ENCODE measurements at places on chromosomes 1 and 21.

GRCh38 chr1:52920791-52921291, 699 bp downstream of the ECHDC2 start:
- no peak for DNase-seq

GRCh38 chr1:89068291-89068690, 3.3 kb upstream of the GBP1 start:
- no peak for DNase-seq

- no peak for DNase-seq
These were observed 1.6 kb upstream of the RAB7B start for GRCh38 chr1:206004826-206005225.

GRCh38 chr1:27130798-27131197, 24.1 kb downstream of the SLC9A1 start:
- DNase-seq: no peak

GRCh38 chr1:54763816-54764132, 549 bp downstream of the PARS2 start:
- peak; percentile 2 for DNase-seq

GRCh38 chr21:37145635-37146111, 72.6 kb downstream of the TTC3 start:
- DNase-seq: no peak

DNA sequence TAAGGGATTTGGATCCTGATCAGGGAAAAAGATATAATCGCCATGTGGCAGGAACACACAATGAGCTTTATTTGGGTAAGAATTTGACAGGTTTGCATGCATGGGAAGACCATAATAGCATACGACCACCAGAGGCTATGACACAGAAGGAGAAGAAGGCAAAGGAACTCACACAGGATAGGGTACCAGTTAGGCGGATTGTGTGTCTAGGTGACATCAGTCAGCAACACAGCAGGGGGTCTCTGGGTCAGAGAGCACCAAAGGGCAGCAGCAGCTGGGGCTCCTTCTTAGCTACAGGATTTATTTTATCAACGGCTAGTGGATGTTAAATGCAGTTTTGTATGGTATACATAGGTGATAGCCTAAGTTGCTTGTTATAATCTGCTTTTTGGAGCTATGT, 551.3 kb downstream of the KCNT2 start:
- DNase-seq: no peak

DNA sequence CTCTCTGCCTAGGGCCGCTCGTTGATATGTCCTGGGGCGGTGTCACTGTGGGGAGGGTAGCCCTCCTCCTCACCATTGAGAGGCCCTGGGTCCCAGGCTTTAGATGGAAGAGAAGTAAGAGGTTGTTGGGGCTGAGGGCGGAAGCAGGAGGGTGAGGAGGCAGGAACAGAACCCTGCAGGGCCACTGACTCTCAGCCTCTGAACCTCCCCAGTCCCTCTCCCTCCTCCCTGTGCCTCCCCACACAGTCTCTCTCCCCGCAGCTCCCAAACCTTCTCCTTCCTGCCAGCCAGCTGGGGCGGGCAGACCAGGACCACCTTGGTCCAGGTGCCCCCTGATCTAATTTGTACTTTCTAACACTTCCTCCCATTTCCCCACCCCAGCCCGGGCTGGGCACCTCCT, 14.3 kb upstream of the FAM131C start:
- no peak for DNase-seq

DNA sequence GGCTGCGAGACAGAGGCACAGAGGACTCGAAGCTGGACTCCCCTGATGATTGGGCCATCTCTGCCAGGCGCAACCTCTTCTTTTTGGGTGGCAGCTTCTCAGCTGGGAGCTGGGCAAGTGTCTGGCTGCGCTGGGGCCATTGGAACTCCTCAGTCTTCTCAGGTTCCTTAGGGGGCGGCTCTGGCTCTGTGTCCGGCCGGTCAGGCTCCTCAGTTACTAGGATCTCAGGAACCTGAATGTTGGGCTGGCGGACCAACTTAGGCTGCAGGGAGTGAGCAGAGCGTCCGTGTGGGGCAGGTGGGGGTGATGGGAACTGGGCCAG, 97.5 kb upstream of the EDN2 start:
- DNase-seq: no peak

GRCh38 chr1:214403431-214403830, 122.5 kb downstream of the SMYD2 start:
- no peak for DNase-seq

- DNase-seq: no peak
These were observed 1.2 kb downstream of the CHD5 start for GRCh38 chr1:6178751-6179563.

GRCh38 chr1:150076066-150076465, 8.5 kb downstream of the VPS45 start:
- DNase-seq: peak; percentile 60

GRCh38 chr1:48038270-48038767, 41.1 kb upstream of the TRABD2B start:
- DNase-seq: no peak

DNA sequence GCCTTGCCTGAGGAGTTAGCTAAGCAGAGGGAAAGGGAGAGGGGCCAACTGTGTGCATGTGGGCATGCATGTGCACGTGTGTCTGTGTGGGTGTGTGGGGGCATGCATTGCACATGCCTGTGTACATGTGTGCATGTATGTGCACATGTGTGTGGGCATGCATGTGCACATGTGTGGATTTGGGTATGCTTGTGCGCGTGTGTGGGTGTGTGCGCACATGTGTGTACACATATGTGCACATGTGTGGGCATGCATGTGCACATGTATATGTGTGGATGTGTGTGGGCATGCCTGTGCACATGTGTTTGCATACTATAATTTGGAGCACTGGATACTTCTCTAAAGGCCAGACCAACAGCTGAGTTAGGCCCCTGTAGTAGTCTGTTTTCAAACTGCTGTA, 350.0 kb downstream of the PRDM2 start:
- no peak for DNase-seq

GRCh38 chr1:160113407-160113806, 2.2 kb upstream of the ATP1A2 start:
- DNase-seq: no peak

DNA sequence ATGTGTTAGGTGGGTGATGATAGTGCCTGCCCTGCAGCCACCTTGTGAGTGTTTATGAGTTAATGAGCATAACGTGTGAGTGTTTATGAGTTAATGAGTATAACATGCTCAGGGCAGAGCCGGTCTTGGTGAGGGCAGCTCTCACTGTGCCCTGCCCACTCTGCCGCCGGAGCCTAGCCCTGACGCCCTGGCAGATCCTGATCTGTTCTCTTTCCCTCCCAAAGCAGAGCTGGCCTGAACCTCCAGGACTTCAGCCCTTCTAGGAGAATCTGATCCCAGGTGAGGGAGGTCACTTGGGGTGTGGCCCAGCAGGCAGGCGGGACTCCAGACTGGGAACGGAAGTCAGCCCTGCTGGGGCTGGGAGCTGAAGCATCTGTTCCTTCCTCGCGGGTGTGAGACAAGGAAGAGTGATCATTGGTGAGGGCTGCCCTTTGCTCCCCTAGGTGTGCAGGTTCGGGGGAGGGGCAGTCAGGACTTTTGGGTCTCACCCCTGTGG, 5.7 kb downstream of the FBLIM1 start:
- DNase-seq: no peak

GRCh38 chr21:45440736-45441350, 35.9 kb downstream of the COL18A1 start:
- DNase-seq: no peak

- DNase-seq: no peak
These were observed 4.2 kb downstream of the SH2D2A start for GRCh38 chr1:156812293-156812990.

DNA sequence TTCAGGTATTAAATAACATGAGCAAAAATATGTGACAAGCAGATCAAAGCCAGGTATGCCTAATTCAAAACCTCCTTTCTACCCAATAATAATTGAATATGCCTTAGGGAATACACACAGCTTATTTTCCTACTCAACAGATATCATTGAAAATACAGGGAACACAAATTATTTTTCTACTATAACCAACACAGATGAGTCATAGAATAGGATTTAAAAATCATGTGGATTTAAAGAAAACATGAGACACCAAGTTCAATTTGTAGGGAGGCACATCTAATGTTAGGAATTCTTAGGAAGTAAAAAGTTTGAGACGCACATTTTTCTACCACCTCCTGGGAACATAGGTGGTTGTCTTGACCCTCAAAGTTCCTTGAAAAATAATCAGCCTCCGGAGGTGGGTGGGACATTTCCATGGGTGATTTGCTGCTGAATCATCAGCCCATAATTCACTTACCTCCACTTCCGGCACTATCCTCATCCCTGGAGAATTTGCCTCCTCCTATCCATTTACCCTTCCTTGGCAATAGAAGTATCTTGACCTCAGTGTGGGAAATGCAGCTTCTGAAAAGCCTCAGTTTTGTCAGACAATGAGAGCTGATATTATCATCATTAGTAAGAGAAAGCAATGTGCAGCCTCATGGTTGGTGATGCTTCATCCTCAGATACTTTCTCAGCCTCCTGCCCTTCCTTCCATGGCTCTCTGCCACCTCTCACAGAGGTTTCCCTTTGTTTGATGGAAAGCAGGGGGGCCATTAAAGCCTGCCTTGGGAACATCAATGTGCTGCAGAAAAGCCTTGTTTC, 33.5 kb upstream of the RGS4 start:
- no peak for DNase-seq

DNA sequence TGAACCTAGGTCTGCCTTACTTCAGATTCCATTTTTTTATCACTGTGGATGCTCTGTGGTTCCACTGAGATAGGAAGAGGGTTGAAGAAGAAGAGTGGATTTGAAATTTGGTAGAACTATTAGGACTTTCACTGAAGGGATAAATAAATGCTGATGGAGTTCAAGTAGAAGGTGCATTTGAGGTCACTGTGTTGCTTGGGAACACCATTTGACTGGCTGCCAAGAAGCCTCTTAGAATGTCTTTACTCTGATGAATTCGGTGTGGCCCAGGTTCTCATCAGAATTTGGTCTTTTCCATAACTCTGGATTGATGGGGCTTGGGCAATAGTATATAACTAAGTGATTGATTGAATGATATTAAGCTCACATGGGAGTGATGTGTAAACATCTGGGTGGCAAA, 11.9 kb downstream of the XPR1 start:
- no peak for DNase-seq

- DNase-seq: no peak
These were observed 112.5 kb upstream of the SPAG17 start for GRCh38 chr1:118297521-118297920.

DNA sequence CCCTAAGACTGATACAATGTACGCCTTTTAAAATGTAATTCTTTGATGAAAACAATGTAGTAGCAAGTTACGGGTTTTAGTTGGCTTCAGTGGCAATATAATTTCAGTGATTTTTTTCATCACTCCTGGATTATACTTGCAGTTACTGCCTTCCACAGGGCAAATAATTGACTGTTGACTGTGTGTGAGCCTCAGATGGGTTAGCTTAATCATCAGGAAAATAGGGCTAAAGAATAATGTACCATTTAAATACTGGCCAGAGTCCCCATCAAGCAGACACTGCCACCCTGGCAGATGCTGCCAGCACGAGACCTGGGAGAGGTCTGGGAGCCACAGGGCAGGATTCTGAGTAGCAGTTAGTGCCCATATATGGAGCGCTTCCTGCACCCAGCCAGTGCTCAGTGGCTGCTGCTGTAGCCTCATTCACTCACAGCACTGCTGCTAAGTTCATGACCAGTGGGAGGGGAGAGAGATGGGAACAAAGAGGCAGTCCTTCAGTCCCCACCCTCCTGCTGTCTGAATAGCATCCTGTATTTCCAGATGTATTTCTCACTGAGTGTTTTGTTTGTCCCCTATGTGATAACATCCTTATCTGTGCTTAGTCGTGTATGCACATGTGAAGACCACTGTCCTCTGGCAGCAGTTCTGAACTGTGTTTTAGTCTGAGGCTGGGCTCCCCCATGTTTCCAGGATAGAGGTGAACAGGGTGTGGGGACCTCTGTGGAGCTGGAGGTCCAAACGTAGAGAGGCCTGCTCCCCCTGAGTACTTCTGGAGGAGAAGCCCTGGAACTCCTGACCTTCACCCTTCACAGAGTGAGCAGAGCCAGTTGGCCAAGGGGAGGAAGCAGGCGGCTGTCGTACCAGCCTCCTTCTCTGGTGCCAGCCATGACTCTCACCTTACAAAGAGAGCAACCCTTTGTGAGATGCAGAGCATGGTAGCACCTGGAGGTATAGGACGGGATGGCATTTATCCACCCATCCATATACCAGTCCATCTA, 80.4 kb downstream of the ADARB1 start:
- no peak for DNase-seq

GRCh38 chr1:19122668-19123067, 87.4 kb downstream of the UBR4 start:
- no peak for DNase-seq

GRCh38 chr1:118100686-118101514, 84.1 kb downstream of the SPAG17 start:
- no peak for DNase-seq

GRCh38 chr1:79322511-79323027, 316.0 kb upstream of the ADGRL4 start:
- DNase-seq: no peak

DNA sequence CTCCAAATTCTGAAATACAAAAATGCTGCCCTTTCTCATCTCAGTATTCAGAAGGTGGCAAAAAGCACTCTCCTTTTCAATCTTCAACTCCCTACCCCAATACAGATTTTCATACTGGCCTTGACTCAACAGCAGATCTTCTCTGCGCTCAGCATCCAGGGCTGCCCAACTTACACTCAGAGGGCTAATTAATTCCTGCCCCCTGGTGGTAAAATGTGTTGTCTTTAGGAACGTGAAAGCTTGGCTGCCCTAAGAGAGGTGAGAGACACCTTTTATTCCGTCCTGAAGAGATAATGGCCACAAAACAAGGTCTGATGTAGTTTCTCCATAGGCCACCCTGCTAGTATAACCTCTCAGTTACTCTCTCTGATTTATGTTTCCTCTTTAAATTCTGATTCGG, 25.0 kb downstream of the KRTAP24-1 start:
- no peak for DNase-seq

GRCh38 chr1:81409780-81410274, 390.9 kb upstream of the ADGRL2 start:
- no peak for DNase-seq

GRCh38 chr1:5507340-5507739, 484.9 kb downstream of the NPHP4 start:
- DNase-seq: no peak

DNA sequence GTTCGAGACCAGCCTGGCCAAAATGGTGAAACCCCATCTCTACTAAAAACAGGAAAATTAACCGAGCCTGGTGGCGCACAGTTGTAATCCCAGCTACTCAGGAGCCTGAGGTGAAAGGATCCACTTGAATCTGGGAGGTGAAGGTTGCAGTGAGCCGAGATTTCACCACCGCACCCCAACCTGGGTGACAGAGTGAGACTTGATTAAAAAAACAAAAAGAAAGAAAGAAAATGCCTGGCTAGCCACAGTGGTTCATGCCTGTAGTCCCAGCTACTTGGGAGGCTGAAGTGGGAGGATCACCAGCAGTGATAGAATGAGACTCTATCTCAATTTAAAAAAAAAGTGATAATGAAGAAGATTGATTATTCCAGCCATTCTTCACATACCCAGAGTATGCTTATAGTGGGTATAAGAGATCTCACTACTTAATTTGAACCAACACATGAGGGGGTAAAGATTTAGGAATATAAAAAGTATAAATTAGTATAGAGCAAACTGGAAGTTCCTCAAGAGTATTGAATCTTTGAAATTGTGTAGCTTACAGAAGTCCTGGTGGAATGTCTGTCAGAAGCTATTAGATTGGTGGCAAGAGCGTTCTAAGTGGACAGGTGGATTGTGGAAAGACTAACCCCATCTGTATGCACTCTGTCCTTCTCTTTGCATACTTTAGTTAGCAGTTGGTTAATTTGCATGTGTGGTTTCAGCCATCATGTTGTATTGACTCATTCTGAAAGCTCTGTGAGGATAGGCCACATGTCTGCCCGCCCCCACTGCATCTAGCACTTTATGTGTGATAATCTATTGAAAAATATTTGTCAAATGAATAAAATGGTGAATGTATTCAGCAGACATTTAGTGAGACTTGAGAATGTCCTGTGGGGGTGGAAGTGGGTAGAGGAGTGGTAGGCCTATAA, 25.0 kb downstream of the RLF start:
- peak; percentile 77 for DNase-seq

All from T-helper 1 cell (primary cell).